ENCODE measurements at places on chromosomes 12 and 14.

- DNase-seq, result no peak
Measured at GRCh38 chr12:127650626-127651025, 616.3 kb upstream of the TMEM132C start.

DNA sequence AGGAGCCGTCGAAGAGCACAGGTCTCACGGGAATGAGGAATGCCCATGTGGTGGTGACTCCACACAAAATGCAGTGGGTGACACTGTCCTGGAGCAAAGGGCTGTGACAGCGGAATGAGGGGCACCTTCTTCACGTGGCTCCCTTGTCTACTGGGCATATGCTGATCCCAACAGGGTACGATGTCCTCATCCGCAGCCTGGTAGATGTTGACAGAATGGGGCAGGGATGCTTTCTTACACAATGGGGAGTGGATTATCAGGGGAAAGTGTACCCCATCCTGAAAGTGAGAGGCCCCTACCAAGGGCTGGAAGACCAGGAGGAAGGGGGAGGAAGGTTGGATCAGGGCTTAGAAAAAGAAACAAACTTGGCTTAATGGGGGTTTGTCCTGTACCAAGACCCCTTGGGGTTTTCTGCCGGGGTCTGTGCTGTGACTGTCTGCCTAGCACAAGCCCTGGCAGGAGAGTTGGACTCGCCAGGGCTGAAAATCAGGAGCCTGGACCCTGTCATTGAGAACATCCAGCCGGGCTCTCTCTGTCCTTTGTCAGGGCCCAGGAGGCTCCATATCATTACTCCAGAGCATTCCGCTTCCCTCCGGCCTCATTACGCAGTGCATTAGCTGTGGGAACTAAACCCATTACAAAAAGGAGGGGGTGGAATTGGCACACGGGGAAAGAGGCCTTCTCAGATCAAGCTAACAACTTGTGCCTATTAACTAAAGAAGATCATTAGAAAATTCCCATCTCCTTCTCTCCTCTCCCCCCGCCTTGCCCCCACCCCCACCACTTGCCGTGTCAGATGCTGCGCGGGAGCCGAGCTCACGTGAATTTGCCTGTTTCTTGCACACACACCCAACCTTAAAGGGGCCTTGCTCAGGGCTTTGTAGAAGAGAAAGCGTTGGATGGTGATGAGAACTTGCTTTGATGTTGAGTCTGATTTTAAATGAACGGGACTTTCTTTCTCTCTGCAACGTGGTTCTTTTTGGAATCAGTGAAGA, 171.8 kb upstream of the PARP11 start:
- DNase-seq, result no peak

- DNase-seq, result no peak
Measured at GRCh38 chr12:49553512-49554088, 14.3 kb downstream of the MCRS1 start.

DNA sequence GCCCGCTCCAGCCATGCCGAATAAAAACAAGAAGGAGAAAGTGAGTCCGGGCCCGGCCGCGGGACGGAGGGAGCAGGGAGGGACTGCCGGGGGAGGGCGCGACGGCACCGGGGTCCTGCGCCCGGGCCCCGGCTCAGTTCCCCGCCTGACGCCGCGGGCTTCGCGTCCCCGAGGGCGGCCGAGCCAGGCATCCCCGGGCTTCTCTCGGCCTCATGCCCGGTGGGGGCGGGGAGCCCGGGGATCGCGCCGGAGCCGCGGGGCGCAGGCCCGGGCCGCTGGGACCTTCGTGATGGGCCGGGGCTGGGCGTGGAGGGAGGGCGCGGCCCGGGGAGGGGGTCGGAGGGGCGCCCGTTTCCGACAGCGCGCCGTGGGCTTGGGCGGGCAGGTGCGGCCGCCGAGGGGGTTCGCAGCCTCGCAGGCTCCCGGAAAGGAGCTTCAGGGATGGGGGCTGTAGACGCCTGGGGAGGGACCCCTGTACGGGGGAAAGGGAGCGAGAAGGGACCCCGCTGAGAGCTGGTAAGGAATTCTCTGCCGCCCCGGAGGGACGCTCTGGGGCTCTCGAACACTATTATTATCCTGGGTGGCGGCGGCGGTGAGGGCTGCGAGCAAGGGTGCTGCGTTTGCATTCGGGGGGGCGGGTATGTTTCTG, 496 bp downstream of the PPP2R5C start:
- peak; percentile 46 for DNase-seq

All from CD4-positive, alpha-beta T cell treated with Interleukin-15 for 1 hour (primary cell).